Left forelimb (tissue), 1 donor: ENCODE measurements at places on chromosomes 4 and X.

- DNase-seq, result no peak
These were observed 11.5 kb downstream of the CTAG1A start for GRCh38 chrX:154596290-154596929.

DNA sequence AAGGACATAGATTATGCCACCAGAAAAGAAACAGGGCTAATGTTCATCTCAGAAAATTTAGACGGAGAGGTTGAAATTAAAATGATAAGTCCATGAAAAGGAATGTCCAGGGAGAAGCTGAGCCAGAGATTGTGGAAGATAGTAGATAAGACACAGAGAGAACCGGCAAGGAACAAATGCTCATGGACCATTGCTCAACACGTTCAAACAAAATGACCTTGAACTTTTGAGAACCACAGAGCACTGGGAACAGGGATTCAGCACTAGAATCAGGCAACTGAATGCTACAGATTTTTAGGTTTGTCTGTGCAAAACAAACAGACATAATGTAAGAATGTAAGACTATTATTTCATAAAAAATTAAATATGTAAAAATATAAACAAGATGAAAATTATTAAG is 206.3 kb downstream of the PDGFC start:
- DNase-seq, result no peak

- DNase-seq, result peak; percentile 75
These were observed 150.9 kb downstream of the SHROOM3 start for GRCh38 chr4:76585897-76586360.

DNA sequence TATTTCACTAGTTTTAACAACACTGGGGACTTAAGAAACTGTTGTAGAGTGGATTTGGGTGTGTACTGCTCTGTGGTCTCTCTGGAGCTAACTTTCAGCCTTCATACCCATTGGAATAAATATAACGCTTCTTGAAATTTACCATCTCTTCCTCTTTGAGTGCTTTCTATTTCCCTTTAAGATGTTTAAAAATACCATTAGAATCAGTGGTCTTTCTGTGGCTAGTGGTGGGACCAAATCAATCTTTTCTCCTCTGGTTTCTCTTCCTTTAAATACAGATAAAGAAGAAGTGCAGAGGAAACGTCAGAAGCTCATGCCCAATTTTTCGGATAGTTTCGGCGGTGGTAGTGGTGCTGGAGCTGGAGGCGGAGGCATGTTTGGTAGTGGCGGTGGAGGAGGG is 92.0 kb downstream of the NFKB1 start:
- no peak for DNase-seq

DNA sequence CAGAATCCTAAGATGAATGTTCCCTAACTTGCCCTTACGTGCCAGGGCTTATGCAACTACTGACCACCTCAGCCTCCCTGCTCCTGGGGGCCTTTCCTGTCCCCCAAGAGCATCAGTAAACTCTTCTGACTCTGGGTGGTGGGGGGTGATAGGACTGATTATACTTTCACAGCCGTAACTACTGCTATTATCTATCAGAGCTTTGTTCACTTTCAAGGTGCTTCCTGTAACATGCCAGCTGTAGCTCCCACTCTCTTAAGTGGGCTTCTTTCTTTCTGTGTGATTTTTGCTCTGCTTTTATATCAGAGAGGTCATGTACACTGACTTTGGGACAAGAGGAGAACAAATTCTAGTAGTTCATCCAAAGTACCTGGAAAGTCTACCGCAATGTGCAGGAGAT is 25.3 kb downstream of the SPINK2 start:
- DNase-seq, result no peak

DNA sequence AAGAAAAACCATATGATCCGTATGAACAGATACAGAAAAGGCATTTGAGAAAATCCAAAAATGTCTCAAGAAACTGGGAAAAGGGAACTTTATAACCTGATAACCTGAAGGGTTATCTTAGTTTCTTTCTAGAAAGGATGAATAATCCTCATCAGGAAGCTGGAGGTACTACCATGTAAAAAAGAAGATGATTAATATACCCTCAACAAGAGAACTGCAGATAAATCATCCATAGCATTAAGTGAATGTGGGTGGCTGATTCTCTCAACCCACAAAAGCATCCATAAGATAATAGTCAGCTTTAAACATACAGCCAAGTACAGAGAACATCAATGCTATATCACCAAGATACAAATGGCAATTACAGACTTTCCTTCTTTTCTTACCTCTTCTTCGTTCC is 26.4 kb downstream of the ANAPC10 start:
- DNase-seq, result no peak

DNA sequence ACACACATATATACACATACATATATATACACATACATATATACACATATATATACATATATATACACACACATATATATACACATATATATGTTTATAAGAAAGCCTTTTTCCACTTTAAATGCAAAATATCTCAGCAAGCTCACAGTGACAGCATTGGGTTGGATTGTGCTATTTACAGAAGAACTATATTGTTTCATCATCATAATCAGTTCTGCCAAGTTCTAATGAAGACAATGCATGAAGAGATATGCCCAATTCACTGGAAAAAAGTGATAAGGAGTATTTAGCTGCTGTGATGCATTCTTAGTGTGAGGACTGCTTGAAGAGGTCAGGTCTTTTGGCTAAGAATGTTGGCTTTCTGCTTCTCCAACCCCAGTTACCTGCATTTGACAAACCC is 54.4 kb downstream of the RNF150 start:
- DNase-seq, result no peak

DNA sequence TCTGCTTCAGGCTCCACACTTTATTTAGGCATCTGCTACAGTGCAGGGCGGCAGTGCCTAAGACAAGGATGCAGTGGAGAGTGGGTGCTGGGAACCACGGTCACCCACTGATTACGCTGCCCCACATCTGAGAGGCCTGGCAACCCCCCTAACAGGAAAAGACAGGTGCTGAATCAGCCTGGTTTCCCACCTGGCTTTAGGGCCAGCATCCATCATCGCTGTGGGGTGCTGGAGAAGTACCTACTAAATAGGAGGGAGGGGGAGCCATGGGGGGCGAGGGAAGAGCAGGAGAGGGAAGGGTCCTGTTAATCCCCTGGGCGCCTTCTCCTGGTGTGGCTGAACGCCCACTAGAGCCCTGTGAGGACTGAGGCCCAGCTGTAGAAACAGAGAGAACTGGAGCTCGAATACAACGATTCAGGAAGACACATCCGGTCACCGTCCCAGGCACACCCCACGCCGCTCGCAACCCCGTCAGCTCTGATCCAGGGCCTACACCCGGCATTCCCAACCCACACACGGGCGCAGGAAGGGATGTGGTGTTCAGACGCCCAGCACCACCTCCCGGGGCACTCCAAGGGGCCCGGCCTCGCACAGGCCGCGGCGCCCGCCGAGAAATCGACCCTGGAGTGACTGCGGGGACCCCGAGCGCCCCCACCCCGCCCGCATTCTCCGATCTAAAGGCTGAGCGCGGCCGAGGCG is 554 bp downstream of the DCTD start:
- DNase-seq, result peak; percentile 83

DNA sequence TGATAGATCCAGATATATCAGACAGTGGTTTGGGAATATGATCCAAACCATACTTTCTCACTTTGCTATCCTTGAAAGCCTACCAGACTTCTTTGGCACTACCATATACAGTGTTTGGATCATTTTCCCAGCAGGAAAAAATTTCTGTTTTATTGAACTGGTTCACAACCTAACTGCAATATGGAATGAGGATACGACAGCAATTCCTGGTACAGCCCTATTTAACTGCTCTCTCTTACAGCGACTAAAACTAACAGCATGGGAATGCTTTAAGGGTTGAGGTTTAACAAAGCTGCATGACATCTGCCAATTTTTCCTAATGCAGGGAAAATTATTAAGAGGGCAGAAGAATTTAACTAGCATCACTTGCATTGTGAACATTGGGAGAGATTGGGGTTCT is 47.3 kb downstream of the RS1 start:
- DNase-seq, result no peak

DNA sequence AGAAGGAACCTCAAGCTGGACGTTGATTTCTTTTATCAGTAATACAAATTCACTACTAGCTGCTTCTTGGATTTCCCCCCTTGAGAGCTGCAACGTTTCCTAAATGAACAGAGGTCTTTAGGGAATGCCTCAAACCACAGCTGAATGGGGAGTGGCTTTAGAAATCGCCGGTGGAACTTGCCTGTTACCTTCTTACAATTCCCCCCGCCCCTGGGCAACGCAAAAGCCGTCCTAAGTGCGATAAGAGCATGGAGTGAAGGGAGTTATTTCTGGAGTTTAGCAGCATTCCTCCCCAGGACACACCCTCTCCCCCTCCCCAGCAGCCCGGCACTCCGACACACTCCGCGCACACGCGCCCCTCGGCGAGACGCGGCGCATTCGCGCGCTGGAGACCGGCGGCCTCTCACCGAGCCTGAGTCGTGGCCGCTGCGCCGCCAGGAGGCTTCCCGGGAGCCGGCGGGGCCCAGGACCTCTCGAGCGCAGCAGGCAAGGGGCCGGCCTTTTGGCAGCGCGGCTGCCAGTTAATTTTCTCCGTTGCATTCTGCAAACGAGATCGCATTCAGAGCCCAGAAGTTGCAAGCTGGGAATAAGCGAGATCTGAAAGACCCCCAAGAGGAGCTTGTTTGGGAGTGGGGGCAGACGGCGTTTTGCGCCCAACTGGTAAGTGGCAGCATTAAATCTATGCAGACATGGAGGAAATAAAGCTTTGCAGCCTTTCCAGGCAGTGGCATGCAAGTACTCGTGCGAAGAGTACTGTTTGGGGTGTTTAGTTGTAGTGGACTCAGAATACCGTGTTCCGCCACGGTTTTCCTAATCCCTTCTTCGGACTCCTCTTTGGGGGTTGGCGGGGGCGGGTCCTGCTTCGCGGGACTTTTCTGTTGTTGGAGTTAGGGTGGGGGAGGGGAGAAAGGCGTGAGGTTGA is 134.7 kb downstream of the PALLD start:
- peak; percentile 88 for DNase-seq
